ENCODE measurements at places on chromosomes 5 and 9.

- no peak for DNase-seq
These were observed 124.7 kb upstream of the TNPO1 start for GRCh38 chr5:72691751-72692150.

GRCh38 chr5:6291961-6292360 is 86.4 kb downstream of the MED10 start:
- peak; percentile 56 for DNase-seq

DNA sequence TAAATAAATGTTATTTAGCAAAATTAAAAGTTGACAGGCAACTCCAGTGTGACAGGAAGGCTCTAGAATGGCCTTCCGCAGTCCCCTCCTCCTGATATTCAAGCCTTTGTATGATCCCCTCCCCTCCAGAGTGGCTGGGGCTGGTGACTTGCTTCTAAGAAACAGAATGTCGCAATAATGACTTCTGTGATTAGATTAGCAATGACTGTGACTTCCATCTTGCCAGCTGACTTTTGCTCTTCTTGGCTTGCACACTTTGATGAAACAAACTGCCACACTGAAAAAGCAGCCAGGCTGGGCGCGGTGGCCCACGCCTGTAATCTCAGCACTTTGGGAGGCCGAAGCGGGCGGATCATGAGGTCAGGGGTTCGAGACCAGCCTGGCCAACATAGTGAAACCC is 106.5 kb upstream of the LARP1 start:
- no peak for DNase-seq

GRCh38 chr5:127650022-127650421 is 1.1 kb downstream of the CTXN3 start:
- no peak for DNase-seq

GRCh38 chr9:134434894-134435506 is 108.7 kb downstream of the RXRA start:
- DNase-seq = peak; percentile 87

- no peak for DNase-seq
These were observed 795 bp upstream of the STOML2 start for GRCh38 chr9:35103660-35104191.

DNA sequence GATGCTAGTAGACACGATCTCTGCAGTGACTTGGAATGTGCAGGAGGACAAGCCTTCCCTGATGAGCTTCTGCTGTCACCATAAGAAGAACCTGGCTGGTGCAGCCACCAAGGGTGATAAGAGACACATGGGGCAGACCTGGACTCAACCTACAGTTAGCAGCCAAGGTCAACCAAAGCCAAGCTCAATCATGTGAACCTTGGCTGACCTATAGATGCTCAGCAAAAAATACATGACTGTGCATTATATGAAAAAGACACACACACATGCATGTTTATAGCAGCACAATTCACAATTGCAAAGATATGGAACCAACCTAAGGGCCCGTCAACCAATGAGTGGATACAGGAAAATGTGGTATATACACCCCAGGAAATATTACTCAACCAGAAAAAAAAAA is 86.9 kb downstream of the TARS1 start:
- no peak for DNase-seq

DNA sequence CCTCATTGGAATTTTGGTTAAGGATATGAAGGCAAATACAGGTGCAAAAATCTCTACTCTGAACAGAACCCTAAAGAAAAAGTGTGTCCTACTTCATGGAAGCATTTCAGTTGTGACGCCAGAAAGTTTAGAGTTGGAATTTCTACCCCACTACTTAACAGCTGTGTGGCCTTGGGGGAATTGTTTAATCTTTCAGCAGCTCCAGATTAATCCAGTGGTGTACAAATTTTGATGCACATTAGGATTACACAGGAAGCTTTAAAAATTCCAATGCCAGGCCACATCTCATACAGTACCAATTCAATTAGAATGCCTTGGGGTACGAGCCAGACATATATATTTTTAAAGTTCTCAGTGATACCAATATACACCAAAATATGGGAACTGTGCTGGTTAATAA is 266.1 kb downstream of the EDIL3 start:
- DNase-seq = no peak

GRCh38 chr5:6667648-6668047 is 34.4 kb downstream of the SRD5A1 start:
- no peak for DNase-seq

DNA sequence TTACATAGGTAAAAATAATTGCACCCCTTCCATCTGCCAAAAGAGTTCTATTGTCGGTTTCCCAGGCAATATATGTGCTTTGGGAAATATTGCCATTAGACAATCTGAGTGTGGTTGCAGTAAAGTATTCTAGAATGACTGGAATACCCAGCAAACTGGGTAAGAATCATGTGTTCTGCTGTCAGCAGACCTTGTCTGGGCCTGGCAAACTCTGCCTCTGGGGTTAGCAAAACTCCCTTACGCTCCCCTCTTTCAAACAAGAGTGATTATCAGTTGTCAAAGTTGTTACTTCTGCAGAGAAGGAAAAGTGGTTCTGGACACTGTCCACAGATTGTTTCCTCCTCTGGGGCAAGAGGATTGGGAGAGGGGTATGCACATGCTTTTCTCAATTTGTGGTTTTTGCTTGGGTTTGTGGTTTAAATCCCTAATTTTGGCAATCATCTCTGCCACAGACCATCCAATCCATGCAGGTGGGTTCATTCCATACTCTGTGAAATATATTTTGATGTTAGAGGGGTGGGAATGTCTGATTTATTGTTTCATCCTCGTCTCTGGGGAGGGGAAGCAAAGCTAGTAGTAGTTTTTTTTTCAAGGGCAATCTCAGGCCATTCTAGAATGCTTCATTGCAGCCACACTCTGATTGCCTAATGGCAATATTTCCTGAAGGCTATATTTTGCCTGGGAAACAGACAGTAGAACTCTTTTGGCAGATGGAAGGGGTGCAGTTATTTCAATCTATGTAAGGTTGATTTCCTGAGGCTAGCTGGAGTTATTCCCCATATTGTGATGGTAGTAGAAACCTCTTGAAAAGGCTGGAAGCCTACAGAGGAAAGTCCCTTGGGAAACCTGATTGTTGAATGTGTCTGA is 24.0 kb upstream of the TNFSF15 start:
- no peak for DNase-seq

DNA sequence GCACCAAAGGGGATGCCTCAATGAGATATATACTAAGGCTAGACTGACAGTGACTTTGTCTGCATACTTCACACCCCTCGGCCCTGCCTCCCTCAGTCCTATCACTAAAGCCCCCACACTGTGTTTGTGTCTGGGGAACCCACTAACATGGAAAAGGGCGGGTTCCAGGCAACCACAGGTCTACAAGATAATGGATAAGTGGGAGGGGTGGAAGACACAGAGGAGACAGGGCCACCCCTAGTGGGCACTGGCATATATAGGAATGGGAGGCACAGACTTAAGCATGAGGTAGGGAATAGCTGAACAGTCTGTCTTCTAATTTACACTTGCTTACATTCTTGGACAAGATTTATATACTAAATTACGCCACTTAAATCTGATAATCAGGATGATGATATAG is 74.0 kb downstream of the SLIT3 start:
- DNase-seq = no peak

DNA sequence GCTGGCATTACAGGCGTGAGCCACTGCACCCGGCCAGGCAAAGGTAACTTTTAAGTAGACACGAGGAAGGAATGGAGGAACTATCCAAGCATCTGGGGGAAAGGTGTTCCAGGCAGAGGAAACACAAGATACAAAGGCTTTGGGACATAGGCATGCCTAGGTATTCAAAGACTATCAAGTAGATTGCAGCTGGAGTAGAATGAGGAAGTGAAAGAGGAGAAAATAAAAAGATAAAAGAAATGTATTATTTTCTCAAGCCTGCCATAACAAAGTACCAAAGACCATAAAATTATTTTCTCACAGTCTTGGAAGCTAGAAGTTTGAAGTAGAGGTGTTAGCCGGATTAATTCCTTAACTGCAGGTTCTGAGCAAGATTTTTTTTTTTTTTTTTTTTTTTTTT is 39.9 kb upstream of the GRIN3A start:
- DNase-seq = no peak

- no peak for DNase-seq
These were observed 133.1 kb downstream of the KCNIP1 start for GRCh38 chr5:170636801-170637477.

GRCh38 chr5:17184588-17184987 is 32.8 kb upstream of the BASP1 start:
- no peak for DNase-seq

- no peak for DNase-seq
These were observed 12.3 kb upstream of the MRNIP start for GRCh38 chr5:179870952-179871351.

- DNase-seq = no peak
These were observed 30.4 kb downstream of the PWWP2A start for GRCh38 chr5:160088805-160089204.

GRCh38 chr5:110289512-110289810 is 437.0 kb downstream of the TMEM232 start:
- DNase-seq = no peak

- no peak for DNase-seq
These were observed 3.4 kb upstream of the OGN start for GRCh38 chr9:92407818-92408217.

Data from NCI-H446 (cell line).